ENCODE measurements at places on chromosomes 2 and 18.
A peak's percentile ranks its signal among the peaks of the same experiment; 100 is the strongest.

GRCh38 chr2:12710301-12710700 lies 6.4 kb upstream of the TRIB2 start:
- DNase-seq: no peak

DNA sequence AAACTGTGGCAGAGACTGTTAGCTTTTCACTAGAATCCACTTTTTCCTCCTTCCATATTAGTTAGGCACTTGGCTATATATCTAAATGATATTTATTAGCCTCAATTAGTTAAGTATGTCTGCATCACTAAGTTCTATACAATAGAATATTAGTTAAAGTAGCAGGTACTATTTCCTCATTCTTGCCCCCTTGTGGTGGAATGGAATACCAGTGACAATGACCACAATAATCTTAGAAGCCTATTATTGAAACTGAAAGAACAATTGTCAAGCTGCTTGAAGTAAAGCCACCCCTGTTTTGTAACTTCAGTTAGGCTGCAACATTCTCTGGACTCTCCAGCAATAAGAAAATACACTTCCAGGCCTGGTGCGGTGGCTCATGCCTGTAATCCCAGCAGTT lies 476.3 kb upstream of the VWC2L start:
- DNase-seq: no peak

DNA sequence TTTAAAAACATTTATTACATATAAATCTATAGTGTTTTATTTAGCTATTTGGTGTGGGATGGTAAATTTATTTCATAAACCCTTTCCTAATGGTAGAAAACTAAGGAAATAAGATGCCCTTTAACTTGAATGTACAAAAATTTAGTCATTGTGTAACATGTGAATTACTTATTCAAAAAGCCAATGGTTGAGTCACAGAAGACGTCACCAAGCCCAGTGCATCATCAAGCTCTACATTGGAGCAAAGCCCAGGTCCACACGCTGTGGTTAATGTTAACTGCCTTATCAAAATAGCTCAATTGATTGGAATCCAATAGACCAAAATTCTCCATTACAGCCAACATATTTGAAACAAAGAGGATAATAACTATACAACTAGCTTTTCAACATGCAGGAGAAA lies 145.5 kb upstream of the LYPD1 start:
- DNase-seq: no peak

- DNase-seq: no peak
Observed at GRCh38 chr2:204628926-204629712, 83.8 kb downstream of the PARD3B start.

DNA sequence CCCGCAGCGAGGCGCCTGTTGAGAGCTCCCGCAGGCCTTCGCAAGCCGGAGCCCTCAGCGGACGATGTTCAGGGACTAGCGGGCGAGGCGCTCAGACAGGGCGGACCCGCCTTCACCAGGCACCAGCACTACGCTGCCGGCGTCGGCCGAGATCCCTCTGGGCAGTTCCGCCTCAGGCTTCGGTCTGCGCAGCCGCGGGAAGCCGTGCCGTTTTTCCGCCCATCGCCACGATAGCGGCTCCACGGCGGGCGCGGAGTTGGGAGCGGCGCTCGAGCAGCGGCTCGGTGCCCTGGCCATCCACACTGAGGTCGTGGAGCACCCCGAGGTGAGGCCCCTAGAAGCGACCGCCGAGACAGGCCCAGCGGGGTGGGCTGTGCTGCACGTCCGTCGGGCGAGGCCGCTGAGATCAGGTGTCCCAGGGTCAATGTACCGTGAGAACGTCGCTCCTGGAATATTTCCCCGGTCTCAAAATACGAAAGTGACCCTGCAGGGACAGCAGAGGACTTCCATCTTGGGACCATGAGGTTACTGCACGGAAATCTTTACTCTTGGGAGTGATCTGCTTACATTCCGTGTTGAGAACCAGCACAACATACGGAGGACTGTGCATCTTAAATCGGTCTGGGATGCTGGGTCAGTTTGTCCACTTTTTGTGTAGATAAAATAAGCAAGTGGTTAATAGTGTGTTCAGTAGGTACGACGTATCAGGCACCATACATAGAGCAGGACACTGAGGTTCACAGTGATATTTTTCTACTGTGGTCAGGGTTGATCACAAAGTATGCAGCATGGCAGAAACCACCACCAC lies 13.3 kb upstream of the MTIF2 start:
- DNase-seq: peak; percentile 77

GRCh38 chr18:59006461-59007067 lies 133.1 kb upstream of the SEC11C start:
- DNase-seq: no peak

GRCh38 chr2:191150600-191151330 lies at the start of gene STAT4:
Gene STAT4 (minus strand): TSS chr2:191150994. CDS start chr2:191148203, 2,791 bp downstream.
- peak; percentile 52 for DNase-seq

DNA sequence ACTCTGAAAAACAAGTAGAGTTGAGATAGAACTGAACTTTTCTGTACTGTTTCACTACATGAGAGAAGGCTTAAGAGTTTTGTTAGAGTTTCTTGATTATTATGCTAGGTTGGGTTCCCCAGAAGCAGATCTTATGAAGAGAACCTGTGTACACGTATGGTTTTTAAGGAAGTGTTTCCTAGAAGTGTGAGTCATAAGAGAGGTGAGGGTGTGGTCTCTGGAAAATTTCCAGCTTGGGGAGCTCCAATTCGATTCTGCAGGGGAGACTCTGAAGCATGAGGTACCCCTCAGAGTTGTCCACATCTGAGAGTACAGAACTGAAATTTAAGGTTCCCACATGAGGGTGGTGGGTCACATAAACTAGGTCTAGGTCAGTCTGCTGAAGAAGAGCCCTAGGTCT lies 83.3 kb upstream of the MAP2 start:
- no peak for DNase-seq

DNA sequence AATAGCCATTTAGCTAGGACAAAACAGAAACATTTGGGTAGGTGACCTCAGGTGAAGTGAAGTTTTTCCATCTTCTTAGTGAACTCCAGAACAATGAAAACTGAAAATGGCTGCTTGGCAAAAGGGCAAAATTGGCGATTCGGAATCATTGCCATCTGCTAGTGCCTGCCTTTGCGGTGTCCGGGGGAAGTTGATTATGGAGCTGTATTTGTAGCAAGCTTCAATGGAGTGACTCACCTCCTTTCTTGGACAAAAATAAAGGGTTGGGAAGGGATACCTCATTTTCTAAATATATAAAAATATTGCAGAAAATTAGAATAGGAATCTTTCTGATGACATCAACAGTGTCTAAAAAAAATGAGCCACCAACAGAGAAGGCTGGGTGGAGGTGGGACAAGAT lies 460.5 kb downstream of the TGIF1 start:
- DNase-seq: no peak

GRCh38 chr2:233142355-233142897 lies 82.3 kb downstream of the INPP5D start:
- DNase-seq: no peak

DNA sequence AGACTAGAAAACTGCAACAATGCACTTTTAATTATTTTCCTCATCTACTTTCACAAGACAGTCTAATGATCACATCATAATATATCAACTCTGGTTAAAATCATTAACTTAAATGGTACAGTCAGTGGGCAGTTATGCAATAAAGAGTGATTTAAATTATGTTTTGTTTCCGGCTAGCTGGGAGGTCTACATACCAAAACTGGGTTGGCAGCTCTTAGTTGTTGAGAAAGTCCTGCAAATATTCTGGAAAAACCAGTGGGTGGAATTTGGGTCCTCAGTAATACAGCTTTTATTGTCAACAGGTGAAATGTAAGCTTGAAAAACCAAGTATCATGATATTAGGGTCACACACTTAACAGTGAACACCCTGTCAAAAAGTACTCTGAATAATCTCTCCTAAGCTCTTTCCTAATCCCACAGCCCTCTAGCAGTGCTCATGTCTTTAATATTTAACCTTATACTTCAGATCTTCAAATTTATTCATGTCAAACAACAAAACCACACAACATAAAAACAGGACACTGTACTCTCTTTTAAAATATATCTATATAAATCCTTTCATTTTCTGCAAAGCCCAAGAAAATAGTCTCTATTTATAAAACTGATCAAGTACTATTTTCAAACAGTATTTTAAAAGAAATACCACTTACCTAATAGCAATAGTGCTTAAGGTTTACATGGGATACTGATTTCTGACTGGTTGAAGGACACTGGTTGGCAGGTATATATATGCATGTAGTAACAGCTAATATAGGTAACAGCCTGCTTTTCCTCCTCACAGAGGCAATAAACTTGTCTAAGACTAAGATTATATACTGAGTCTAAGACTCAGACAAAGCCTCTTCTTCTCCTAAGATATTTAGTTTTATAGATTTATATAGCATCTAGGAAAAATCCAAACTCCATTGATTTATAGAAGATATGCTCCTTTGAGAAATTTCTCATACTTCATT lies 103.8 kb downstream of the GAREM1 start:
- DNase-seq: no peak

GRCh38 chr2:64840426-64840881 lies 148.7 kb upstream of the SLC1A4 start:
- DNase-seq: no peak

GRCh38 chr18:51164342-51164741 lies 33.1 kb downstream of the MEX3C start:
- DNase-seq: no peak

- no peak for DNase-seq
Observed at GRCh38 chr2:30484145-30484544, 37.1 kb downstream of the LCLAT1 start.

GRCh38 chr2:643334-643733 lies 33.9 kb downstream of the TMEM18 start:
- DNase-seq: no peak

DNA sequence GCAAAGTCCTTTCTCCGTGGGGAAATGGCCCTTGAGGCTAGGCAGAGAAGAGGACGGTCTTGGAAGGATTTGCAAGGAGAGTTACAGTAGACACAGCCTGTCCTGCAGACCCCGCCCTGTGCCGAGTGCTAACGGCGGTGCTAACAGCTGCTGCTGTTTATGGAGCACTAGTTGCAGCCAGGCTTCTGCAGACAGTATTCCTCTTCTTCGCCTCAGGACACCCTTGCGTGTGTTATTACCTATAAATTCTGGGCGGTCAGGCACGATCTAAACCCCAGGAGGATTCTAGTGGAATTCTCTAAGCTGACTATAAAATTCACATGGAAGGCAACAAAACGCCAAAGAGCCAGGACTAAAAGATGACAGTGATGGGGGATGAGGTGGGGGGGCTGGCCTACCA lies 139.8 kb downstream of the GLI2 start:
- no peak for DNase-seq

DNA sequence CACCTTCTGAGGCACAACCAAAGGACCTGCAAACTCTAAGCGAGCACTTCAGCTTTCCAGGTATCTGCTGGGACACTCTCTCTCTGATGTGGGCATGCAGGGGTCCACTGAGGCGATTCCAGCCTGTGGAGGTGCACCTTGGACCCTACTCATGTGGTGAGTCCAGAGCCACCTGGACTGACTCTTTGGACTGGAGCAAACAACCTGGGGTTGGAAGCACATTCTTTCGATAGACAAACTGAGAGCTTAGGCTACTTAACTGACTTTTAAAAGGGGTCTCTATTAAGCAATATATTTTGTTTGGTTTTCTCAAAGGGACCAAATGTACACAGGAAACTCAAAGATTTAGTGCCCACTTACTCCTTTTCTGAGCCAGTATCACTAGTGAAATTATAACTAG lies 51.6 kb downstream of the FRZB start:
- DNase-seq: no peak

DNA sequence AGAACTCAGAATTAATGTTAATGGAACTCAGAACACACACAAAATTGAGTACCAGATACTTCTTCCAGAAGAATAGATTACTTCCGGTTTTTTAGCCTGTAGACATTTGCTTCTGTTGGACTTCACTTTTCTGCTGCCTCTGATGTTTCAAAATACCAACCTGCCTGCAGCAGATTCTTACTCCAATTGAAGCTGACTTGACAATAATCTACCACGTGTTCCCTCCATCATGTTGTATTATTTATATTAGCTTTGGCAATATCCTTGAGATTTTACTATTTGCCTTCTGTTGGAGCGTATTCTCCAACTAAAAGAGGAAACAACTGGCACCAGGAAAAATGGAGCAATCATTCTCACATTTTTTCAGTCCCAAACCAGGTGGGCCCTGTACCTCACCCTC lies 3.1 kb upstream of the GORASP2 start:
- DNase-seq: no peak

DNA sequence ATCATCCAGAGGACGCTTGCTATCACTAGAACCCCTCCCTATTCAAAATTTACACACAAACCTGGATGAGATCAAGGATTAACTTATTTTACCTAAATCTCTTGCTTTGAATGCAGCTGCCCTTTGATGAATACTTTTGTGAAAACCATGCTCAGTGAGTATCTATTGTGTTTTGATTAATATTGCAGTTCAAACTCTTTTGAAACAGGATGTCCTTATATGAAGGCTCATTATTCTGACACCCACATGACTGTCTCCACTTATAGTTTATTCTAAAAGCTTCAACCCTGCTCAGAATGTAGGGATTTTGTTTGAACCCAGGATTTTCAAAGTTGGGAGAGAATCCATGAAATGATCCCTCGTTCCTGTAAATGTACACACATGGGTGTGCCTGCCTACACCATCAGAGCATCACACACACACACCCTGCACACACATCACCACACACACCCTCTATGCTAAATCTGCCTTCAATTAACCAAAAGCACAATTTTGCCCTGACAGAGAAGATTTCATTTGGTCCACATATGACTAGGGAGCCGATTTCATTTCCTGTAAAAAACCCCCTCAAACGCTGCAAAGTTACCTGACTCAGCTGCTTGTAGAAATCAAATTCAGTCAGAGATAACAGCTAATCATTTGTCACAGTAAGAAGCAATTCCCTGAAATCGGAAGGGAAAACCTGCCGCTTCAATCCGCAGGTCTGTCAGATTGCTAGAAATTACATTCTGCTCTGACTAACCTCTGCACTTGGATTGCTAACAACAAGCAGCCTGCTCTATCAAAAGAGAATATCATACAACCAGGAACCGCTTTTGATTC lies 65.2 kb downstream of the ZEB2 start:
- DNase-seq: no peak

DNA sequence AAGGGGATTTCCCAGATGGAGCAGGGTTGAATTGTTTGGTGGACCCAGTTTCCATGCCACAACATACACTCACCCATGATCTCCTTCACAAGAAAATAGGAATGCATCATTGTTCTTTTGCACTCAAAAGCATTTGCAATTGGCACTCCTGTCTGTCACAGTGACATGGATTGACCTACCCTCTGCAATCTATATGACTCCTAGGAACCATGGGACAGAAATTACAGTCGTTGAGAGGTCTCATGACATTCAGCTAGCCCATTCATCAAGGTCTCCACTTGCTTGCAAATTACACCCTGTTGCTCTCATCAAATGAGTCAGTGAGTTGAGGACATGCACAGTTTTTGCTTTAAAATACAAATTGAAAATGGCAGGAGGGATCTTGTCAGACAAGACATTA lies 448.5 kb downstream of the LPIN1 start:
- DNase-seq: no peak

GRCh38 chr2:67919490-67919889 lies 143.3 kb downstream of the C1D start:
- DNase-seq: no peak

DNA sequence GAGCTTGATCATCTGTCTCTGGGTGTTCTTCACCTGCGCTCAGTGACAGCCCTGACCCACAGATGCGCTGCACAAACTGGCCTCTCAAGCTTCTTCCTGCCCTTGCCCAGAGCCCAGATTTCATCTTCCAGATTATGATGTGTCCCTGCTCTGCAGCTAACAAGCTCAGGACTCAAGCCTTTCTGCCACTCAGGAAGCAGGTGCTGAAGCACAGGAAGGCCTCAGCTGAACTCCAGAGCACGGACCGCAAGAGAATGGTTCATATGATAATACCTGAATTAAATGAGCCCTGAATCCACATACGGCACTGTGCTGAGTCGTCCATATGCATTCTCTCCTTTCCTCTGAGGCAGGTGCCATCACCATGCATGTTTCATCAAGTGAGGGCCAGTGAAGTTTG lies 3.8 kb downstream of the CD207 start:
- no peak for DNase-seq
